ENCODE measurements at places on chromosomes 16 and 17.
A peak's percentile ranks its signal among the peaks of the same experiment; 100 is the strongest.

DNA sequence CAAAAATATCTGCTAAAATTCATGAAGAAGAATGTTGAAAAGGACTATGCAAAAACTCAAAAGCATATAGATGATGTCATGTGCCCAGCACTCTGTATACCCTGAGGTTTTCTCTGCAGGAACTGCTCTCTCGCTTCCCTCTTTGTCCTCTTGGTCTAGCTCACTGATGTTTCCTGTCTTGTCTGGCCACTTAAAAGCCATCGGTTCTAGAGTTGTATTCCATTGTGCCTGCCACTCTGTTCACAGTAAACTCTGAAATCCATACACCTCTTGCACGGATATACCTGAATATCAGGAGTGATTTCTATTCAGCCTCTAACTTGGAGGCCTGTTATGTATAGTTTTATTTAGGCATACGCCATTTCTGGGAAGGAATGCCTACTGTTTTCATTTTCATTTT is 101.0 kb upstream of the CNTNAP4 start:
- DNase-seq: no peak

- DNase-seq: no peak
Observed at GRCh38 chr17:9893411-9894012, 11.6 kb downstream of the RCVRN start.

- DNase-seq: peak; percentile 64
Observed at GRCh38 chr17:9021158-9021991, at the start of gene NTN1. Gene NTN1 (plus strand): TSS chr17:9021510. CDS start chr17:9022374, 864 bp downstream.

DNA sequence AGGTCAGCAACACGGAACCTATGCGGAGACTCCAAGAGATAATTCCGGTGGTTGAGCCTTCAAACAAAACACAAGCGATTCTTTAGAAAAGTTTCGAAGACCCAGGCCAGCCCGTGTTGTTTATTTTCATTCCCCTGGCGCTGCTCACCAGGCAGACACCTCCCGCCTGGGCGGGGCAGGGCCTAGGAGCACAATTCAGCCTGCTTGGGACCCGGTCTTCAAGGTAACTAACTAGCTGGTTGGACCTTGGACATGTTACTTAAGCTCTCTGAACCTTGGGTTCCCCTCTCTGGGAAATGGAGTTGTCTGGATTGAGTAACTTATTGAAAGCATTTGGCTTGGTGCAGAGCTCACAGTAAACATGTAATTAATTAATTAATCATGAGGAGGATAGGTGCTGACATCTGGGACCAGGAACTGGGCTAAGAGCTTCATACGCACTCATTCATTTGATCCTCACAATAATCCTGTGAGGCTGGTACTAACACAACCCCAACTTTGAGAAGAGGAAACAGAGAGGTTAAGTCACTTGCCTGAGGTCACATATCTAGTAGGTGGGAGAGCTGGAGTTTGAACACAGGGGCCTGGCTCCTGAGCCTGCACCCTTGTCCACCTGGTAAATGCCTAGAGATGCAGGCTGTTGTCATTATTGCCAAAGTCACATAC is 125.3 kb upstream of the SMURF2 start:
- DNase-seq: no peak

GRCh38 chr17:16407911-16408588 is 7.3 kb upstream of the TRPV2 start:
- peak; percentile 60 for DNase-seq

GRCh38 chr16:87492721-87493607 is at the start of gene ZCCHC14:
Gene ZCCHC14 (minus strand): TSS chr16:87493024. CDS start chr16:87492238, 786 bp downstream.
- peak; percentile 100 for DNase-seq

DNA sequence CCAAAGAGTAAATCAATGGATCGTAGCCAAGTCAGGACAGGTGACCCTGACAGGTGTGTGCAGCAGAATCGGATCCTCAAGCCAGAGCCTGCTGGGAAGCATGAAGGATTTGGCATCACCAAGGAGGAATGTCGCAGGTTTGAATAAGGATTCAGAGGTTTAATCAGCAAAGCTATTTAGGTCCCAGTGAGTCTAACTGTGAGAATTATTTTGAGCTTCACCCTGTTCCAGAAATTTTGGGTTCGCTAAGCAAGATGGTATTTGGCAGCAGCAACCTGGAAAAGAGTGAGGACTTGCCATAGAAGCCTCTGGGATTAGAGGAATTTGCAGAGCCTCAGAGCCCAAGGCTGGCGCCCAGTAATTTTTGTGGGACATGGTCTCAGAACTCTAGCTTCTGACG is 173.0 kb downstream of the CCDC182 start:
- DNase-seq: no peak

DNA sequence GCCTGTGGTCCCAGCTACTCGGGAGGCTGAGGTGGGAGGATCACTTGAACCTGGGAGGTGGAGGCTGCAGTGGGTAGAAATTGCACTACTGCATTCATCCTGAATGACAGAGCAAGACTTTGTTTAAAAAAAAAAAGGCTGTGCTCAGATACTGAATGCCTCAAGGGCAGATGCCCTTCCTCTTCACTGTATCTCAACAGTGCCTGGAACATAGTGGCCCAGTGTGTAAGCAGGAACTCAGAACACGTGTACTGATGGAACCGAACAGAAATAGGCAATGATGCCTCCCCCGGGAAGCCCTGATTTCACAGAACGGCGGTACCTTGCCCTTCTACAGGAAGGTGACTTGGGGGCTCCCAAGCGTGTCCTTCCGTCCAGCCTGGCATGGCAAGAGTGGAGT is 46.8 kb downstream of the PLXDC1 start:
- DNase-seq: no peak

DNA sequence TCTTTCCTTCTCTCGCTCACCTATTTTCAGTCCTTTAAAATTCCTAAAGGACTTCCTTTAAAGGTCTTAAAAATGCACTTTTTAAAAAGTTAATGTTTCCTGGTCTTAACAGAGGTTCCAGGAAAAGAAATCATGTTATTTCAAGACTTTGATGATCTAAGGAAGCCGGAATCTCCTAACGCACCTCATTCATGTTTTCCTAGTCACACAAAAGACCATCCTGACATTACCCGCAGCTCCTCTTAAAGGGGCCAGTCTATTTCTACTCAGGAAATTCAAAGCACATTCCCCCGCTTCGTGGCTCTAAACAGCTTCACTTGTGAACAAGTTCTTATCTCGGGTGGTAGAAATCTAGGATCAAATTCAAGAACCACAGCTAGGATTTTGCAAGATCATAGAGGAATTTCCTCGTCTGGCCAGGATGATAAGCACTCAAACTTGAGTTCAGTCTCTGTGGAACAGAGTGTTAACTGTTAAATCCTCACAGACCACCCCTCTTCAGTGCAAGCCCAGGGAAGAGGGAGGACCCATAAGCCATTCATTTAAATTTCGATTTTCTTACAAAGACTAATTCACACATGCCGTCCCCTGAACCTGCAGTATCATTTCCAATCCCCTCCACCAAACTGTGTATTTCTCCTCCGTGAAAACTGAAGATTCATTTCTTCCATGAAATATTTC is 137.1 kb upstream of the AXIN2 start:
- DNase-seq: no peak
